ENCODE measurements at places on chromosomes 5 and 9. TPM values are rescaled to one million over a fixed set of nuclear protein-coding genes. Genes with fewer than 3 reads are reported as not detected.

MCTP1 gene
- 3.4 TPM for total RNA-seq

DNA sequence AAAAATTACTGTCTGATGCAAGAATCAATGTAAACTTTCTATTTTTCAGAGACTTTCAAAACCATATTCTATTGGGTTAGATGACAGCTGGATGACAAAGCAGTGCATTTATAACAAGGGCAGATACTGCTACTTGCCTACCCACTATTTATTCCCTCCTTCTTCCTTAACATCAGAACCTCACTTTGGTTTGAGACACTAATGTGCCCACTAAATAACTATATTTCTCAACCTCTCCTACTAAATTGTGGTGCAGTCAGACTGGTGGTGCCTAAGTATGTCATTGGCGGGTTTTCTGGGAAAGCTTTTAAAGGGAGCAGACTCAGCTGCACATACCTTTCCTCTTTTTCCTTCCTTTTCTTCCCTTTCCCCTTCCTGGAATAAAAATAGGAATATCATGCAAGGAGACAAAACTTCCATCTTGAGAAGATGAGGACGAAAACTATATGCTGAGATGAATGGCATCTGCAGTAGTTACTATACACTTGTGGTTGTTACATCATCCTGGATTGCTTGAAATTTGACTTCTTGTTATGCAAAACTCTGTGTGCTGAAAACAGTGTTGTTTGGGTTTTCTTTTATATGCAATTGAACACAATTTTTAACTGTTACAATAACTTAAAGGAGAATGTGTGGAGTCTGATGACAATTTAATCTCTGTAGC is 43.8 kb downstream of the PRR16 start:
- no peak for DNase-seq
- H3K36me3 ChIP-seq, result no peaks in the 10 kb centered on the region
- no peaks in the 10 kb centered on the region for H3K27me3 ChIP-seq
- H3K27ac ChIP-seq, result no peak overlapping the region

ADAMTS6 gene
- 1.7 TPM for total RNA-seq

GAPT gene
- not detected for total RNA-seq

Measured in H1 (cell line).